B cell (primary cell): ENCODE measurements at places on chromosomes 5 and 9. TPM values are rescaled to one million over a fixed set of nuclear protein-coding genes. Genes with fewer than 3 reads are reported as not detected.

Gene OR2S2
- total RNA-seq: not detected in 2 replicates

Gene SLC27A6
- not detected in 2 replicates for total RNA-seq

DNA sequence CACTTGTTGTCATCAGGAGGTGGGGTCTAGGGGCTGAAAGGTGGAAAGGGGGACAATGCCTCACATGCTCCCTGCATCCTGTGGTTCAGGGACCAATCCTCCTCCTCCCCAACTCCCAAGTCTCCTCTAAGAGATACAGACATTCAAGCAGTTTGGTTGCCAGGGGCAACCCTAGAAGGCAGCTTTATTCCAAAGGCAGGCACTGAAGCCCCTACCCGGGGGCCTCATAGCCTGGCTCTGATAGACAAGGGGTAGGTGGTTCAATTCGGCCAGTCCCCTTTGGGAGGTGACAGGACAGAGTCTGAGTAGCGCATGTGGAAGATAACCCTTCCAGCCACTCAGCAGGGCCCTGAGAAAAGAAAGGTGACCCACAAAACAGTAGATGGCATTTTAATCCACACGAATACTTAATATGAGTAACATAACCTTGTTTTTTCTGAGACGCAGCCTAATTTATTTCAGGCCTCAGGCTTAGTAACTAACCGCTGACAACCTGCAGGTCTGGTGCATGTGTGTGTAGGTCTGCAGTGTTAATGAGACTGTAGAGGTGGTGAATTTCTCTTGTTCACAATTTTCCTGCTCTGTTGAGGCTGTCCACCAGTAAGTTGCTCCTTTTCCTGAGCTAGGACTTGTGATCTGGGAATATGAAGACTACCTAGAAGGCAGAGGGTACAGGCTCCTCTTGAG is 31.3 kb upstream of the HSPA9 start:
- H3K36me3 ChIP-seq: no peaks in the 10 kb centered on the region
- peaks cover 2% of the 10 kb centered on the region for H3K27me3 ChIP-seq
- DNase-seq: no peak
- H3K27ac ChIP-seq: no peak overlapping the region

DNA sequence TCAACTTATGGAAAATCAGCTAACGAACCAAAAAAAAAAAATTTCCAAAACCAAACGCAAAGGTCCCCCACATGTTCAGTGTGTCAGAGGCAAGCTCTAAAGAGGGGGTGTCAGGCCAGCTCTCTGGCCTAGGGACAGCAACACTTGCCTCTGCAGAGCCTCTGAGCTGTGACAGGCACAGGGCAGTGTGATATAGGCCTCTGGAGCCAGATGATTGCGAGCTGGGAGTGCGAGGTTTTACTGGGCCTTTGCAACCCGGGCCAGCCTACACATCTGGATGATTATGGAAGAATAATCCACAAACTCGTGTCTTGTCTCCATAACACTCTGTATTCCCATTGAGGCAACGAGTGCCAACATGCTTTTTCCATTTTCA is 67.7 kb upstream of the STC2 start:
- no peak overlapping the region for H3K4me3 ChIP-seq
- H3K4me1 ChIP-seq: no peaks in the 10 kb centered on the region
- no peak overlapping the region for H3K27ac ChIP-seq
- no peaks in the 10 kb centered on the region for H3K36me3 ChIP-seq
- no peak for DNase-seq

Gene TIGD6
- 5.4 and 5.9 TPM in 2 replicates for total RNA-seq

GRCh38 chr5:36885566-36886485 is 9.3 kb downstream of the NIPBL start:
- H3K4me3 ChIP-seq: no peak overlapping the region
- no peak for DNase-seq
- no peaks in the 10 kb centered on the region for H3K36me3 ChIP-seq

- no peak for DNase-seq
- H3K36me3 ChIP-seq: no peaks in the 10 kb centered on the region
- H3K4me1 ChIP-seq: no peaks in the 10 kb centered on the region
- no peak overlapping the region for H3K4me3 ChIP-seq
- H3K27me3 ChIP-seq: no peaks in the 10 kb centered on the region
Observed at GRCh38 chr5:167814828-167815227, 476.6 kb upstream of the WWC1 start.

- no peaks in the 10 kb centered on the region for H3K27me3 ChIP-seq
- H3K27ac ChIP-seq: no peak overlapping the region
- DNase-seq: no peak
- peaks cover 38% of the 10 kb centered on the region for H3K4me1 ChIP-seq
Observed at GRCh38 chr9:114804505-114804904, 1.3 kb downstream of the TNFSF15 start.

DNA sequence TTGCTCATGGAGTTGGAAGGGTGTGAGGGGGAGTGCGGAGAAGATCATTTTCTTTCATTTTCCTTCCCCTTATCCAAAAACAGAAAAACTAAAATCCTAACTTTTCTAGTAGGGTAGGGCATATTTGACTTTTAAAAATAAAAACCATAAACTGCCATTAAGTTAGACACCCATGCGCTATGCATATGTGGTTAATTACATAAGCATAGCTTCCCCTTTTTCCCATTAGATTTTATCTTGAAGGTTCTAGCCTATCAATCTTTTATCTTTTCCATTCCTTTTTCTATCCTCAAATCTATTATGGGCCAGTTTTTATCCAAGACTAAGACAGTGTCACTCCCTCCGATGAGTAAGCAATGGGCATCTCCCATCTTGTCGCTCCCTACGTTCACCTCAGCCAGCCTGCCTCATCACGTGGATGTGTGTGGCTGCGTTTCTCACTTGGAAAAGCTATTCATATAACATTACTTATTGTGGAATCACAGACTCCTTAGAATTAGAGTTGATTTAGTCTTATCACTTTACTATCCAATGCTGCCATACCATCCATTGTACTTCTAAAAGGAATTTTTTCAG is 49.2 kb downstream of the PCSK5 start:
- no peak for DNase-seq
- H3K4me1 ChIP-seq: no peaks in the 10 kb centered on the region
- H3K27ac ChIP-seq: no peak overlapping the region
- H3K4me3 ChIP-seq: no peak overlapping the region
- no peaks in the 10 kb centered on the region for H3K27me3 ChIP-seq

- DNase-seq: no peak
- no peaks in the 10 kb centered on the region for H3K4me1 ChIP-seq
- no peaks in the 10 kb centered on the region for H3K36me3 ChIP-seq
- H3K27me3 ChIP-seq: no peaks in the 10 kb centered on the region
- no peak overlapping the region for H3K27ac ChIP-seq
Observed at GRCh38 chr5:144972317-144972716, 801.6 kb downstream of the KCTD16 start.

DNA sequence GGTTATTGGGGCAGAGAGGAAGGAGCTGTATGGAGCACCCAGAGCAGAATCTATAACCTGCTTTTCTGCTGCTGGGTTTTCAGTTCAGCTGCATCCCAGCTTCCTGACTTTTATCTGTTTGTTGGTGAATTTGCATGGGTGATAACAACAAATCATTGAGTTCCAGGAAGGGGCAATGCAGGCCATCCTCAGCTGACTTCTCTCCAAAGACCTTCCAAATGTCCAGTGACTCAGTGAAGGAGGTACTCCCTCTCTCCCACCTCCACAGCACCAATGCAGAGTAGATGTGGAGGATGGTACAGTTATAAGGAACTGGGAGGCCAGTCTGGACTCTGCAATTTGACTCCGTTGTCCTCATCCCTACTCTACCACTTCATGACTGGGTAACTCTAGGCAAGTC is 1.6 kb upstream of the TXN start:
- peaks cover 21% of the 10 kb centered on the region for H3K4me1 ChIP-seq
- no peaks in the 10 kb centered on the region for H3K36me3 ChIP-seq
- no peak for DNase-seq
- peak overlapping the region; percentile 75 for H3K4me3 ChIP-seq
- H3K27me3 ChIP-seq: no peaks in the 10 kb centered on the region

DNA sequence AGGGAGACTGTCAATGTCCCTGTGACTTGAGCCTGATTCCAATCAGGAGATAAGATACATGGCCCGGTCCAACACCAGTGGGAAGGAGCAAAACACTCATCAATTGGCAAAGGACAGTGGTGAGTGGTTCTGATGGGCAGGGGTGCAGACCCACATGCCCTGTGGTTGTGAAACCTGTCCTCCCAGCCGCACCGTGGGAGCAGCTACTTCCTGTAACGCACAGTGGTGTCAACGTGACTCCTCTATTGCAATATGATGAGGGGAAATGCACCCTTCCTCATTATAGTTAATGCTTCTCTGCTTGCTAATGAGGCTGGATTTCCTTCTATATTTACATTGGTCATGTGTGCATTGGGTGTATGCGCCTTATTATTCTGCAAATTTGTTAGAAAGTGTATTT is 223.0 kb downstream of the IRX1 start:
- no peaks in the 10 kb centered on the region for H3K4me1 ChIP-seq
- H3K36me3 ChIP-seq: no peaks in the 10 kb centered on the region
- no peak for DNase-seq
- no peak overlapping the region for H3K27ac ChIP-seq
- no peak overlapping the region for H3K4me3 ChIP-seq
- H3K27me3 ChIP-seq: no peaks in the 10 kb centered on the region

DNA sequence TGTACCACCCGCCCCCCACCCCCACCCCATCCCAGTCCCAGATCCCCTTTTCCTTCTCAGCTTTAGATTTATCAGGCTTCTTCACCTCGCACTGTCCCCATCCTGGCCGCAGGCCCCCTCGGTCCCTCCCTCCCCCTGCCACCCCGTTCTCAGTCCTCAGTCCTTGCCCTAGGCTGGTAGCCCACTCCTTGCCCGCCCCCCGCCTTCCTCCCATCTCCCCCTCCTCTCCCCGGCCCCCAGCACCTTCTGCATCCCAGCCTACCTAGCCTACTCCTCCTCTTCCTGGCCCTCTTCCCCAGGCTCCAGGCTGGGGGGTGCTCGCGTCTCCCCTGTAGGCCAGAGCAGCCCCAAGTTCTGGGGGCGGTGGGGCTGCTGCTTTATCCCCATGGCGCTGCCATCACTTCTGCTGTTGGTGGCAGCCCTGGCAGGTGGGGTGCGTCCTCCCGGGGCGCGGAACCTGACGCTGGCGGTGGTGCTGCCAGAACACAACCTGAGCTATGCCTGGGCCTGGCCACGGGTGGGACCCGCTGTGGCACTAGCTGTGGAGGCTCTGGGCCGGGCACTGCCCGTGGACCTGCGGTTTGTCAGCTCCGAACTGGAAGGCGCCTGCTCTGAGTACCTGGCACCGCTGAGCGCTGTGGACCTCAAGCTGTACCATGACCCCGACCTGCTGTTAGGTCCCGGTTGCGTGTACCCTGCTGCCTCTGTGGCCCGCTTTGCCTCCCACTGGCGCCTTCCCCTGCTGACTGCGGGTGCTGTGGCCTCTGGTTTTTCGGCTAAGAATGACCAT is 828 bp downstream of the NPR2 start:
- H3K36me3 ChIP-seq: no peaks in the 10 kb centered on the region
- H3K27ac ChIP-seq: no peak overlapping the region
- H3K4me3 ChIP-seq: no peak overlapping the region

DNA sequence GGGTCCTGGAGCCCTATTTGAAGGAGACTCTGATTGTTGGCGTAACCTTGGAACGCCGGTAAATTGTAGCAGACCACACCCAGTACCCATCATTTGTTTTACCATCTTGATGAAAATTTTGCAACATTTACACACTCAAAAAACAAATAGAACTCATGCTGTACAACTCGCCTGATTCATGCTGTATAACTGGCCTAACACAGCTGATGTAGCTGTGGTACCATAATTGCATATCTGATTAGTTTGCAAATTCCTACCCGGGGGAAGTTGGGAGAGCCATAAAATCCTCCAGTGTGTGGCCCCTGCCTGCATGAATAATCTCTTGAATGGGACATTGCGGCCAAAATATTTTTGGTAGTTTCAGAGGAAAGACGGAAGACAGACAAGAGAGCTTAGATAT is 9.7 kb downstream of the NIPAL4 start:
- H3K36me3 ChIP-seq: peaks cover 4% of the 10 kb centered on the region
- no peak for DNase-seq
- H3K27me3 ChIP-seq: no peaks in the 10 kb centered on the region

- no peaks in the 10 kb centered on the region for H3K4me1 ChIP-seq
- DNase-seq: no peak
- no peak overlapping the region for H3K27ac ChIP-seq
- no peaks in the 10 kb centered on the region for H3K27me3 ChIP-seq
Observed at GRCh38 chr5:122424132-122424531, 112.1 kb downstream of the SNCAIP start.

Gene HMCN2
- total RNA-seq: 0.05 TPM in 1 of 2 replicates, not detected in the other

Gene GARNL3
- total RNA-seq: 10.7 and 12.6 TPM in 2 replicates

DNA sequence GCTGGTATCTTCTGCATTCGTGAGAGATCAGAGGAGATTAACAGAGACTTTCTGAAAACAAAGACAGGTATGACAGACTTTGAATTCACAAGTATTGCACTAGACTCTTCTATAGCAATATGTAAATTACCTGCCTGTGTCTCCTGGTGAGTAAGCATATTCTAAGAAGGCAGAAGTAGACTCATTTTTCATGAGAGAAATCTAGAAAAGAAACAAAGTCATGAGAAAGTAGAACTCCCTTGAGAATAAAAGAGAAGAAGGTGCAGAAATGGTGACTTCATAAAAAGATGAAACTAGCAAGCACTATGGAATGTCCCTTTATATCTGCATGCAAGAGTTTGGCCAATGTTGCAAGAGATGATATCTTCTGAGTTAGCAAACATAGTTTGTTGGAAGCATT is 419.8 kb downstream of the DMRT2 start:
- no peaks in the 10 kb centered on the region for H3K4me1 ChIP-seq
- no peaks in the 10 kb centered on the region for H3K36me3 ChIP-seq
- H3K27me3 ChIP-seq: no peaks in the 10 kb centered on the region
- H3K27ac ChIP-seq: no peak overlapping the region

Gene SMIM33
- total RNA-seq: not detected in 2 replicates

DNA sequence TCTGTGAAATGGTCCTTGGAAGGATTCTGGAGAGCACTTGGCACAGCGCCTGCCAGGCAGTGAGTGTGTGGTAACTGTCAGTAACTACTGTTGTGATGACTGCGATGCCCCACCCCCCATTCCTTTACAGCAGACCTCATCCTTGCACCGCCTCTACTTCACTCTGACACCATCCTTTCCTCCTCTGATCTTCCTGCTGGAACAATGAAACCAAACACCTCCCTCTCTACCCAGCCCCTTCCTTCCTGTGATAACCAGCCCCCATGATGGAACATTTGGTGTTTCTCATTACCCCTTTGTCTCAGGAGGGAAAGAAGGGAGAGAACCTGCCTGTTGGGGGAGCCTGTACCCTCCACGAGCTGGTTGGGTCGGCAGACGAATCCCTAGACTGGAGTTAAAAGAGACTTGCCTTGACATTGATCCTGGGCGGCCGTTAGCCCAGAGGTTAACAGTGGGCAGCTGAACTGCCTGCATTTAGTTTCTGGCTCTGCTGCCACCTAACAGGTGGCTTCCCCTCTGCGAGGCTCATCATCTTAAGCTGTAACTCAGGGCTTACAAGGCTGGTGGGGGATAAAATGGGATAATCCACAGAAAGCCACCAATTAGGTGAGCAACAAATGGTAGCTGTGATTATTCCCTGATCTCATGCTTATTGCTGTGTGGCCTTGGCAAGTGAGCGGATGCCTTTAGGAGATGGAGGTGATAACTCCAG is 34.2 kb upstream of the GRPEL2 start:
- H3K4me3 ChIP-seq: no peak overlapping the region
- H3K4me1 ChIP-seq: no peaks in the 10 kb centered on the region
- DNase-seq: no peak
- H3K27me3 ChIP-seq: no peaks in the 10 kb centered on the region

GRCh38 chr5:124651663-124652513 is 94.6 kb downstream of the ZNF608 start:
- peak overlapping the region; percentile 32 for H3K4me3 ChIP-seq
- peaks cover 90% of the 10 kb centered on the region for H3K4me1 ChIP-seq
- peak; percentile 73 for DNase-seq
- no peaks in the 10 kb centered on the region for H3K36me3 ChIP-seq

Gene PCDHB3
- not detected in 2 replicates for total RNA-seq

GRCh38 chr5:120464627-120465435 is 731 bp downstream of the PRR16 start:
- peak; percentile 58 for DNase-seq
- H3K27ac ChIP-seq: no peak overlapping the region
- peak overlapping the region; percentile 57 for H3K4me3 ChIP-seq
- peaks cover 23% of the 10 kb centered on the region for H3K27me3 ChIP-seq
